ENCODE measurements at places on chromosomes 5 and 9.
A peak's percentile ranks its signal among the peaks of the same experiment; 100 is the strongest.

- DNase-seq, result no peak
These were observed 212.7 kb upstream of the PIK3R1 start for GRCh38 chr5:68002836-68003235.

DNA sequence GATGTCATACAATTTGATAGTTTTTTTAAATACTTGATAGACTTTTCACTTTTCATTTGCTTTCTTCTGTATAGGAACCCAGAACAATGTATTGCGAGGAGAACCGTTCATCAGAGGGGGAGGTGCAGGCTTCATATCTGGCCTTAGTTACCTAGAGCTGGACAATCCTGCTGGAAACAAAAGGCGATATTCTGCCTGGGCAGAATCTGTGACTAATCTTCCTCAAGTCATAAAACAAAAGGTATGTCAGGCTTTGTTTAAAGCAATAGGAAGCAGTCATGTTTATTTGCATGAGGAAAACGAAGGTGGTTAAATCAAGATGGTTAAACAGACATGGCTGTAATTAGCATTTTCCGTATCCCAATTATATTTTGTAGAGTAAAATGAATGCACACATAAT is 46.0 kb downstream of the C7 start:
- no peak for DNase-seq

DNA sequence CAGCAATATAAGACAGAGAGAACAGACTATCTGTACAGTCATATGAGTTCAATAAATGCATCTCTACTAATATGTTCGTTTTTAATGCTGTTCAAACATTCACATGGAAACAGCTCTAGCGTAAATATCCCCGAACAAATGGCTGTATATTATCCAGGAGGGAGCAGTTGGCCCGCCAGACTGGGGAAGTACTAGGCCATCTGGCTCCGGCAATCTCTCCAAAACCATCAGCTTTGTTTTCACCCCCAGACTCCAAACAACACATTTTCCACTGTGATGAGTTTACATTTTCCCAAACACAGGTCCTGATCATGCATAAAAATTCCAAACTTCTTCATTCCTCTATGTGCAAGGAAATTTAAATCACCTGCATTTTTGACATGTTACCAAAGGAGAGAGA is 8.7 kb downstream of the EBF1 start:
- DNase-seq, result no peak

- no peak for DNase-seq
These were observed 260.6 kb downstream of the DENND1A start for GRCh38 chr9:123669346-123669745.

- DNase-seq, result peak; percentile 47
These were observed 5.1 kb upstream of the CLINT1 start for GRCh38 chr5:157864067-157864466.

GRCh38 chr5:98468188-98468869 is 305.1 kb upstream of the RGMB start:
- no peak for DNase-seq

Measured in ELF-1 (cell line).